ENCODE measurements at places on chromosomes 11 and 22.

GRCh38 chr11:113901141-113901540, 3.5 kb upstream of the HTR3B start:
- DNase-seq: no peak

DNA sequence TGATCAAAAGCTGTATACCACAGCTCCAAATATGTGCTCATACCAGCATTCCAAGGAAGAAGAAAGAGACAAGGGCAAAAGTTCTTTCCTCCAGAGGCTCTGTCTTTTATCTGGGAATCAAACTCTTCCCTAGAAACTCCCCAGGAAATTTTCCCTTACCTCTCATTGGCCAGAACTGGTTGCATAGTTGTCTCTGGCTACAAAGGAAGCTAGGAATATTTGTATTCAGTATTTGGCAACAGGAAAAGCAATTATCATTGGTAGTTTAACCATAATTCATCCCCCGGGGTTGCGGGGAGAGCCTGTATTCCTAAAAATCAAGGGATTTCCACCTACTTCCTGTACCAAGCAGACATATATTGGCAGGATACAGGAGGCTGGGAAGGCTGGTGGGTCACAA, 10.5 kb upstream of the ZFTA start:
- no peak for DNase-seq

- no peak for DNase-seq
These were observed 2.7 kb downstream of the TENM4 start for GRCh38 chr11:79437981-79438630.

DNA sequence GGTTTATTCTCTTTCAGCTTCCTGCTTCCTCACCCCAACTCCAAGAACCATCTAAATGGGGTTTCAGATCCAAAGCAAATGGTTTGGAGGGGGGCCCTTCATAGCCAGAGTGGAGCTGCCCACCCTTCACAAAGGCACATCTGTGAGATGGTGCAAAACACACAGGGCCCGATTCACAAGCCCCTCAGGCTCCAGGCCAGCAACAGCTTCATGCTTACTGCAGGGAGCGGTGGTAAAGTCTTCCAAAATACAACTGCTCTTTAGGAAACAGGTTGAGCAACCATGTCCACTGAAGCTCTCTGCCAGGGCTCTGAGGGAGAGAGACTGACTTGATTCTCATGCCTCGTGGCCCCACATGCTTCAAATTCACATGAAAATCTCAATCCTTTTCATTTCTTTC, 213.0 kb upstream of the NARS2 start:
- DNase-seq: no peak

DNA sequence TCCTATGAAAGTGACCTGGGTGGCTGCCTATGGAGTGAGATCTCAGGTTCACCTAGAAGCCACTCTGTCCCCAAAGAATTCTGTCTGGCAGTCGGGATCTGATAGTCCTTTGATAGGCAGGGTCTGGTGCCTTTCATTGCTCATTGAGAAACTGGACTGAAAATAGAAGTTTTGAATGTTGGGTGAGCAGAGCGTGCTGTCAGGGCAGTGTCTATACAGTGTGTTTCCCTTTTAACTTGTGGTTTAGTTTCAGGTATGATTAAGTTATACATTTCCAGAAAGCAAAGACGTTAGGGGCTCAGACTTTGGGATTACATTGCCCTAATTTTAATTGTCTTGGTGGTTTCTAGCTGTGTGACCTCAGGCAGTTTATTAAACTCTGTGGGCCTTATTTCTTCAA, 111.3 kb upstream of the PAX6 start:
- DNase-seq: no peak

- no peak for DNase-seq
These were observed 12.9 kb upstream of the HBE1 start for GRCh38 chr11:5282628-5283027.

- DNase-seq: no peak
These were observed at the start of gene DAGLA for GRCh38 chr11:61679893-61680621. DAGLA (plus strand) TSS chr11:61680391; CDS start chr11:61720156, 39,765 bp downstream.

DNA sequence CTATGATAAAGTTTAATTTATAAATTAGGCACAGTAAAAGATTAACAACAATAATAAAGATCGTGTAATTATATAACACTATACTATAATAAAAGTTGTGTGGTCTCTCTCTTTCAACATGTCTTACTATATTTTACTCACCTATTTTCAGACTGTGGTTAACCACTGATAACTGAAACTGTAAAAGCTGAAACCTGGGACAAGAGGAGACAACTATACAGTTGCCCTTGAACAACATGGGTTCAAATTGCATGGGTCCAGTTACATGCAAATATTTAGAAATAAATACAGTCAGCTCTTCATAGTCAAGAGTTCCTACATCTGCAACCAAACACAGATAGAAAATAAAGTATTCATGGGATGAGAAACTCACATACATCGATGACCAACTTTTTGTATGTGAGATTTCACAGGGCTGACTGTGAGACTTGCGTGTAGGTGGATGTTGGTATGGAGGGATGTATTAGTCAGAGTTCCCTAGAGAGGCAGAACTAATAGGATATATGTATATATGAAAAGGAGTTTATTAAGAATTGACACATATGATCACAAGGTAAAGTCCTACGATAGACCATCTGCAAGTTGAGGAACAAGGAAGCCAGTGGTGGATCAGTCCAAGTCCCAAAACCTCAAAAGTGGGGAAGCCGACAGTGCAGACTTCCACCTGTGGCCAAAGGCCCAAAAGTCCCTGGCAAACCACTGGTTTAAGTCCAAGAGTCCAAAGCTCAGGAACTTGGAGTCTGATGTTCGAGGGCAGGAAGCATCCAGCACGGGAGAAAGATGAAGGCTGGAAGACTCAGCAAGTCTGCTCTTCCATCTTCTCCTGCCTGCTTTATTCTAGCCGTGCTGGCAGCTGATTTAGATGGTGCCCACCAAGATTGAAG, 359.5 kb downstream of the INSC start:
- no peak for DNase-seq

DNA sequence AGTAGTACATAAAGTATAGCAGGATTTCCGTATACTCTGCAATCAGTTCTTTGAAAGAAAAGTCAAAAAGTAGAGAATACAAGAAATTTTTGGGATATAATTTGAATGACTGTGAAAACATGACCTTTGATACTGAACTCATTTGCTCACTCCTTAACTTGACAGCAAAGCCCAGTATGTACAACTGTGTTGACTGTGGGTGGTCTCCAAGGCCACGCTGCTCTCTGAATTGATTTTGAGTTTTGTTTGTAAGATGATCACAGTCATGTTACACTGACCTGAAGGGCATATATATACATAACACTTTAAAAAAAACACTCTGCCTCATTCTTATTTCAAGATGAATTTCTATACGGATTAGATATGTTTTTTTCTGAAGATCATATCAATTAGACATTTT, 9.5 kb upstream of the AMOTL1 start:
- DNase-seq: no peak

DNA sequence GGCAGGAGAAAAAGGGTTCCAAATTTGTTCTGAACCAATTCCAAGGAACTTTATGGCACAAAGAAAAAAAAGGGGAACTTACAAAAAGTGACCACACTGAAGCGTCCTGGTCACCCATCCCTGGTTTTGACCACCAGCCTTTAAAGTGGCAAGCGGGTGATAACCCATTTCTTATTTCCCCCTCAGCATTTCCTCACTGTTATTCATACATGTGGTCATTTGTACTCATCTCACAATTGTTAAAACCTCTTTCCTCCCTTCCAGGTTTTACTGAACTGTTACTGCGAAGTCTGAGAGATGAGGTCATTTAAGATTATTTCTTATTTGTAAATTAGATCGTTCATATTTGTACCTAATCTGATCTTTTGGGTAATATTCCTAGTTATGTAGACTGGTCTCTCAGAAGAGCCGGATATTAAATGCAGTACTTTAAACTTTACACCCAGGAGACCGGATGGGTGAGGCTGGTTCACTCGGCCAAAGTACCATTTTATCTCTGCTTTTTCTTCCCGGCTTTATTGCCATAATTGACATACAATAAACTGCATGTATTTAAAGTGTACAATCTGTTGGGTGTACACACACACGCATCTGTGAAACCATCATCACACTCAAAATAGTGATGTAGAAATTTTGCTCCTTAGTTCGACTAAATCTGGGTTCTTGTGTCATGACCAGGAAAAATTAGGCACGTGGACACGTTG, 47.0 kb downstream of the CDPF1 start:
- no peak for DNase-seq

DNA sequence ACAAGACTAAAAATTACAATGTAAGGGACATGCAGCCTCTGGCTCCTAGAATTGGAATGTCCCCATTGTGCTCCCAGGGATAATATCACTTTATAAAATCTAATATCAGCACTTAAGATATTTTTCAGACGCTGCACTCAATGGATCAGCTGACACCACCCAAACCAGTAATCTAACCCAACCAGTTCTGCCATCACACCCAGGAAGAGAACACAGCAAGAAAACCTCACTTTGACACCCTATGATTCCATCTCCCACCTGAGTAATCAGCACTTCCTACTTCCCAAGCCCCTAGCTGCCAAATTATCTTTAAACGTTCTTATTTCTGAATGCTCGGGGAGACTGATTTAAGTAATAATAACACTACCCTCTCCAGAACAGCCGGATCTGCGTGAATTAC, 2.6 kb downstream of the CASP4 start:
- DNase-seq: no peak

DNA sequence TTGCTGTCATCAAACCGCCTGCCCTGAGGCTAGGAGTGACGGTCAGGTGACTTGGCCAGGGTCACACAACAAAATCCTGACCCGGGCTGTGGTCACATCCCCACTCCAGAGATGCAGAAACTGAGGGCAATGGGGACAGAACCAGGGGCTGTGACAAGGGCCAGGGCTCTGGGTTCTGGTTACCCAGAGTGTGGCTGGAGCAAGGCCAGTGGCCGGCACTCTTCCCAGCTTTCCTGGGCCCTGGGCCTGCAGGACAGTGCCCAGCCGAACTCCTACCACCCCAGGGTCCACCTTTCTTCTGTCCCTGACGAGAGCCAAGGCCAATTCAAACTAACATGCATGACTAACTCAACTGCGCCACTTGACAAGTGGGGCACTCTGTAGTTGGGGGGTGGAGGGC, 35.9 kb downstream of the ARVCF start:
- DNase-seq: no peak

- DNase-seq: no peak
These were observed 15.9 kb downstream of the TAB1 start for GRCh38 chr22:39415506-39415905.

GRCh38 chr22:27632451-27633295, 168.9 kb downstream of the MN1 start:
- DNase-seq: no peak

DNA sequence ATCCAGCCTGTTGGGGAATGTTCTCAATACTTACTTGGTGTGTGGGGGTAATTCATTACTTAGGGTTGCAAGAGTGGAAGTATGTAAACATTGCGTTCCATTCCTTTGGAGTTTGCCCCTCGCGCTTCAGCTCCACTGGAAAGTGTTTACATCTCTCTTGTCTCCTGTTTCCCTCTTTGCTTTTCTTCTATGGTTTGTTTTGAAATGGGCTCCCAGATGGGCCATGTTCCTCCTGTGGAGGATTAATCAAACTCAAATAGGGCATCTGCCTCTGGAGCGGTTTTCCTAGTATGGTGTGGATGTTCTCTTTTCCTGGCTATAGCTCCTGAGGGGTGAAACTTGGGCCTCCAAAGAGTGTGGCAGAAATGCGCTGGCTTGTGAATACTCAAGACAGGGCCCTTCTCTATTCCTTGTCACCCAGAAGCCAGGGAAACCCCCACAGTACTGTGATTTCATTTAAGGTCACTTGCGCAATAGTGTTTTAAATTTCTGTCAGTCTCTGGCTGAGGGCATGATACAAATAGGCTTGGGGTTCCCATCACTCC, 51.9 kb downstream of the CD44 start:
- no peak for DNase-seq

GRCh38 chr11:130269326-130269943, 45.3 kb downstream of the ZBTB44 start:
- no peak for DNase-seq

DNA sequence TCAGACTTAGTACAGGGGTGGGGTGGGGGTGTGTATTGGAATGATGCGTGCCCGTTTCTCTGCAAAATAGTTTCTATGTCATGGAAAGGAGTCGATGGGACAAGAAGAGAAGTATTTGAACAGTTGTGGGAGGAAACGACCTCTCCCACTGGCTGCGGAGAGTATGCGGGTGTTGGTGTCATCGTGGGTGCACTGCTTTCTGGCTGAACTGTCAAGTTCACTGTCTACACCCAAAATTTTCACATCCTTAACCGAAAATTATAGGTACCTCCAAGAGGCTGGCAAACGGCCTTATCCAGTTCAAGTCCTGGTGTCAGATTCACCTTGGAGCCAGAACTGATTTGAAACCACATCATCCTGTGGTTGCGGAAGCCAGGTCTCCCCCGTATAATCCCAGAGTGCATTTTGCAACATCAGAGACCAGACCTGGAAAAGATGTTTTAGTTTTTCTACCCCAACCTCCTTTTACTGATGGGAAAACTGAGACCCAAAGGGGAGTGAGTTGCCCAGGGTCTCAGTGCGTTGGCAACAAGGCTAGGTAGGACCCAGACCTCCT, 497 bp upstream of the SSRP1 start:
- no peak for DNase-seq

DNA sequence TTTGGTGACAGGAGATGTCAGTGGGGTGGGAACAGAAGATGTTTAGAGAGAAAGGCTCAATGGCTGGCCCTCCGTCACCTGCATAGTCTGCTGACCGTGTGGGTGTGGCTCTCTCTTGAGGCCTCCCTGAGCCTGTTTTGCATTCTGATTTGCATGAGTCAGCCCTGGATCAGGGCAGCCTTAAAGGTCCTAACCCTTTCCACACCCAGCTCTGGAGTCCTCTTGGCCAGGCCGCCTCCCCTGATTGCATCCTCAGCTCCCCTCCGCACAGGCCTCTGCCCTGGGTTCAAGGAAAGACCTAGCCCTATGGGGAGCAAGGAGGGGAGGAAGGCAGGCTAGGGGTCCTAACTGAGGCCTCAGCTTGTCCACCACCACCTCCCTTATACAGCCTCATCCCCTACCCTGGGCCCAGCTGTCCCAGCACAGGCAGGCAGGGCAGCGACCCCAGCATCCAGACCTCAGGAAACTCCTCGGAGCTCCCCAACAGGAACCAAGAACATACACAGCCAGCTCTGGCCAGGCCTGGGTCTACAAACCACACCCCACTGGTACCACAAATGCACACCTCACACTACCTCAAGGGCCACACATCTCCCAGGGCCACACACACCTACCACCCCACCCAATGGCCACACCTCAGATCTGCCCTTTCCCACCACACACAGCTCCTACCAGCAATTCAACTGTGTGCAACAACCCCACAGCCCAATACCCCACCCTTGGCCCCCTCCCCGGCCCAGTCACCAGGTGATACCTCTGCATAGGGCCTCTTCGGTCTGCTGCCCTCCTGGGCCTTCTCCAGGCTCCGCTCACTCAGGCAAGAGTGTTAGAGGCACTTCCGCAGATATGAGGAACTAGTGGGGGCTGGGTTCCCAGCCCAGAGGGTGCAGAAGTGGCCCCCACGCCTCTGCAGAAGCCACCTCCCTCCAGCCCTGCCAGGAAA, 13.7 kb downstream of the ARAP1 start:
- no peak for DNase-seq

Data from T1000 (cell line).